ENCODE measurements at places on chromosomes 16 and 17.

DNA sequence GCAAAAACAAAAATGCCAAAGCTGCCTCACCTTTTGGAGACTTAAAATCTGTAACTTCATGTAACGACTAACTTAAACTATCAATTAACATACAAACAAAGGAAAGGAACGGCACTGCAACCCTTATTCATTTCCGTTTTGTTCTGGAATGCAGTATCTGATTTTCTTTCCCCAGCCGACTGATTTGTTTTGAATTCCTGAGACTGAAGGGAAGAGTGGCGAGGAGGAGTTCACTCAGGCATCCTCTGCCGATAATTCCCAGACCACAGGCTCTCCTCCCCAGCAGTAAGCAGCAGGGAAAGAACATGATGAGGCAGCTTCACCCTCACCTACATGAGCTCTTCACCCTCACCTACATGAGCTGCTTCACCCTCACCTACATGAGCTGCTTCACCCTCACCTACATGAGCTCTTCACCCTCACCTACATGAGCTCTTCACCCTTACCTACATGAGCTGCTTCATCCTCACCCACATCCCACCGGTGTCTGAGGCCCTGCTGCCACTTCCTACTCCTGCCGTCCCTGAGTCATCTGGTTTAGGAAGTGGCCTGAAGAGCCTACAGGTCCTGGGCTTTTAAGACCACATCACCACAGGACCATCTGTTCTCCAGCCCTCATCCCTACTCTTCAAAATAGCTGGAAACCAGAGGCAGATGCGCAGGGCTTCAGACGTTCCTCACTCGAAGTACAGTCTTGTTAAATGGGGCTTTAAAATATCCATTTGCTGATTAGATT is 168.0 kb upstream of the RPH3AL start:
- DNase-seq, result no peak

GRCh38 chr16:67936124-67936879 is at the start of gene PSMB10:
TSS of gene PSMB10 (minus strand) at chr16:67936850. CDS start at chr16:67936749, 101 bp downstream.
- no peak for DNase-seq

DNA sequence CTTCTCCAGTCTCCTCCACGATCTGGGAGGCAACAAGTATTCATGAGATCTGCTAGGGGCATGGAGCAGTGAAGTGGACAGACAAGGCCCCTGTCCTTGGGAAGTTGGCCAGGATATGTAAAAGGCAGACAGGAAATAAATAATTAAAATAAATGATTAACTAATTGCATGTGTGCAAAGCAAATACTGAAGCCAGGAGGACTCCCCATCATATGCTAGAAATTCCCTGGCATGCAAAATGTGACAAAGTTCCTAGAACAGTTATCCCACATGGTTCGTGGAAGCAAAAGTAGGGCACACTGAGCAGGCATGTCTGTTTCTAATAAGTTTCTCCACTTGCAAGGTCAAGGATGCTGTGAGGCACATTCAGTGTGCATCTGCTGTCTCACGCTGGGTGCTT is 86.8 kb downstream of the CDYL2 start:
- no peak for DNase-seq

DNA sequence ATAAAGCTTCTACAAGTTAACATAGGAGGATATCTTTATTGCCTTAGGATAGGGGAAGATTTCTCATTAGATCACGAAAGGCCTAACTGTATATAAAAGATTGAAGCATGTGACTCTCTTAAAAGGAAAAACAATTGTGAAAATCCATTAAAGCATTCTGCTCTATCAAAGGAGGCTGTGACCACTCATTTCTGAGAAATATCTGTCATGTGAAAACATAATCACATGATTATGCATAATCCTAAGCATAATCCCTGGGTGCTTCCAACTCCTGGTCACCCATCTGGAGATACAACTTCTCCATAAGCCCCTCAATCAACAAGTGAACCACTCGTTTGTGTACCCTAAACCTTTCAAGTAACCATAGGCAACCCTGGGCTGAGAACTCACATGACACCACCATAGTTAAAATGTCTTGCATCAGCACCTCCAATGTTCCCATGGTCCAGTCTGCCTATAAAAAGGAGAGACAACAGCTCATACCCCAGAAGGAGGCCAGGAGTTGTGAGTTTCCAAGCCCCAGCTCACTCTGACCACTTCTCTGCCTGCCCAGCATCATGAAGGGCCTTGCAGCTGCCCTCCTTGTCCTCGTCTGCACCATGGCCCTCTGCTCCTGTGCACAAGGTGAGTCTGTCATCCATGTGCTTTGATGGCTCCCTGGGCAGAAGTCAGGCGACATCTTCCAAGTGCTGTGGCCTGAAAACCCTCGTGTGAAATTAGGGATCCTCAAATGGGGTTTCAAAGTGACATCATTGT is at the start of gene CCL18:
TSS of gene CCL18 (plus strand) at position 487 of the 756 bp plus-strand sequence. CDS start at position 558, 71 bp downstream.
- no peak for DNase-seq

GRCh38 chr16:30998852-30999761 is 11.3 kb downstream of the STX1B start:
- no peak for DNase-seq
